ENCODE measurements at places on chromosomes 2 and 18.

DNA sequence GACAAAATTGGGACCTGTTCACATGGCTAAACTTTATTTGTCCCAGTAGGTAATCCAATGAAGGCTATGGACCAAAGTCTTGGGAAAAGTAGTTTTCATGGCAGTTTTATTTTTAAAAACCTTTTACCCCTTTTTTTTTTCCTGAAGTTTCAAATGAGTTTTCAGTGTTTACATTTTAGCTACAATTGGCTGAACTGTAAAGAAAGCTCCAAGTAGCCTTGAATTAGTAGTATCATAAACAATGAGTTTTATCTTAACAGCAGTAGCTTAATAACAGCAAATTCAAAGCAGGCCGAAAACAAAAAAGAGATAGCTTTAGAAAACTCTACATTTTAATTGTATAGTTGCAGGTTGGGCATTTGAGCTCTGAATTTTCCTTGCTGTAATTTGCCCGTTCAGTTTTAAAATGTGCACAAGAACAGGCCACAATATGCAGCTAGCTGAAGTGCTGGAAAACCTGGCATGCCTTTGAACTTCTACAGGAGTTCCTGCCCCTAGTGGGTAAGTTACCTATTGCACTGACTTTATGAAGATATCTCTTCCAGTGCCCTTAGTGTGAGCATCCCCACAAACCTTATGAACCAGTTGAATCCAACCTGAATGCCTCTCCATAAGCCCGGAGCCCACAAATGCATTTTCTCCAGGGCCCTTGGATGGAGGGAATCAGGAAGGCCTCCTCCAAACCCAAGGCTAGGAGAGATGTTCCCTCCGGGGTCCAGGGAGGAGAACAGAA lies 106.7 kb downstream of the XRCC5 start:
- DNase-seq = no peak

GRCh38 chr2:182393270-182393760 lies 33.5 kb downstream of the PDE1A start:
- no peak for DNase-seq

GRCh38 chr2:23563673-23564614 lies 179.0 kb downstream of the KLHL29 start:
- DNase-seq = no peak

DNA sequence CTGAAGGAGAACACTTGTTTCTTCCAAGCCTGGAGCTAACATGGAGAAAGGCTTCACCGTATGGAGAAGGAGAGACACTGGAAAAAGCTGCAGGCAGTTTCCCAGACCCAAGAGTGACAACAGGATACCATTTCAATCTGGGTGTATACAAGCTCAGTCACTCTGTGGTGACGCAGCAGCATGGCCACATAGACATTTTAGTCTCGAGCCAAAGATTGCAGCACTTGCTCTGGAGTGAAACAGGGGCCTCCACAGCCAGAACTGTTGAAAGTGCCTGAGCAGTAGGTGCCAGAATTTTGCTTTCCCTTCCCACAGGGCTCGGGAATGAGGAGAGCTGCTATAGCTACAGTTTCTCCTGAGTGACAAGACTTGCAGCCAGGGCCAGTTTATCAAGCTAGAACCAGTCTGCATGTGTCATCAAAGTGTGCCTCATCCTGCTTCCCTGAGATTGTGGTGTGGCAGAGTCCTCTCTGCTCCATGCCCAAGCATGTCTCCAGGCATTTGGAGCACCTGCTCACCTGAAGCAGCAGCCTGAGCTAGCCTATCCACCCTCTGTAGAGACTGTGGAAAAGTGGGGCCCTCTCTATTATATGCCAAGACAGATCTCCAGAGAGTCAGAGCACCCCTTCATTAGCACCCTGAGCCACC lies 234.6 kb upstream of the CDH19 start:
- no peak for DNase-seq

DNA sequence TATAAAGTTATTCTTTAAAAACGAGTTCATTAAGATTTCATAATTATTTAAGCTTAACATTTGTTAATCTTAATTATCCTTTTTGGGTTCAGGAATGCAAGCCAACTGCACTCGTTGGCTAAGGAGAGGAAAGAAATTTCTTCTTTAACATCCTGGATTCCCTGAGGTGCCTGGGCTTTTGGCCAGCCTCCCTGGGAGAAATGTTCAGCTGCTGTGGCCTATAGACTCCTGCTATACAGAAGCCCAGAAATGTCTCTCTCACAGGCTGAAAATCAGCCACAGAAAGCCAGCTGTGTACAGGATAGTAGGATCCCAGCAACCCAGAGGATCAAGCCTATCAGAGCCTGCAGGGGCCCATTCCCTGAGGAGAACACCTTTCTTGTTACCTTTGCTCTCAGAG lies 430.3 kb downstream of the XIRP2 start:
- no peak for DNase-seq

All from NCI-H2107 (cell line).